HT1080 (cell line): ENCODE measurements at places on chromosomes 5 and 9. TPM values are rescaled to one million over a fixed set of nuclear protein-coding genes. Genes with fewer than 3 reads are reported as not detected.

DNA sequence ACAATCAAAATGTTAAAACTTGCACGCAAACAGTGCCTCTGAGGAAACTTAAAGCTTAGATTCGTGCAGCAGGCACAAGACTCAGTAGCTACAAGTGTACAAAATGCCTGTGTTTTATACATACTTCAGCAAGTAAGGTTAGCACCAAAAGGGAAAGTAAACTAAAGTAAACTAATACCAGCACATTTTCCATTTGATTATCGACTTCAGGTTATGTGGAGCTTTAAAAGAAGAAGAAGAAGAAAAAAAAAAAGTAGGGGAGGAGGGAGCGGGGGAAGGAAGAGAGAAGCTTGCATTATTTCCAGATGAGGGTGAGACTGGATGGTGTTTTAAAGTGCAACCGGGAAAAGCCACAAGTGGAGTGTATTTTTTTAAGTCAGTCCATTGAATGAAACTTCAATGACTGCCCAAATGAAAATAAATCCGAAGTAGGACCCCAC, 596 bp upstream of the ADAMTS6 start:
- DNase-seq = peak; percentile 43

GRCh38 chr5:117435203-117435602, 860.6 kb upstream of the SEMA6A start:
- no peak for DNase-seq

- no peak for DNase-seq
Measured at GRCh38 chr5:966345-966710, 42.3 kb upstream of the NKD2 start.

- DNase-seq = no peak
Measured at GRCh38 chr5:67588389-67588788, 391.8 kb upstream of the CD180 start.

GRCh38 chr9:36839131-36839885, 194.8 kb downstream of the PAX5 start:
- no peak for DNase-seq

- DNase-seq = no peak
Measured at GRCh38 chr5:34415559-34416198, 240.4 kb upstream of the RAI14 start.

- peak; percentile 40 for DNase-seq
Measured at GRCh38 chr5:55633574-55634208, 78.4 kb downstream of the SLC38A9 start.

GRCh38 chr9:6090277-6091210, 75.1 kb upstream of the RANBP6 start:
- DNase-seq = no peak

GRCh38 chr5:10046676-10047075, 203.0 kb downstream of the ATPSCKMT start:
- peak; percentile 59 for DNase-seq

GRCh38 chr5:306011-306805, 15.3 kb upstream of the AHRR start:
- no peak for DNase-seq

- no peak for DNase-seq
Measured at GRCh38 chr5:64794053-64794770, 25.5 kb downstream of the CWC27 start.

DNA sequence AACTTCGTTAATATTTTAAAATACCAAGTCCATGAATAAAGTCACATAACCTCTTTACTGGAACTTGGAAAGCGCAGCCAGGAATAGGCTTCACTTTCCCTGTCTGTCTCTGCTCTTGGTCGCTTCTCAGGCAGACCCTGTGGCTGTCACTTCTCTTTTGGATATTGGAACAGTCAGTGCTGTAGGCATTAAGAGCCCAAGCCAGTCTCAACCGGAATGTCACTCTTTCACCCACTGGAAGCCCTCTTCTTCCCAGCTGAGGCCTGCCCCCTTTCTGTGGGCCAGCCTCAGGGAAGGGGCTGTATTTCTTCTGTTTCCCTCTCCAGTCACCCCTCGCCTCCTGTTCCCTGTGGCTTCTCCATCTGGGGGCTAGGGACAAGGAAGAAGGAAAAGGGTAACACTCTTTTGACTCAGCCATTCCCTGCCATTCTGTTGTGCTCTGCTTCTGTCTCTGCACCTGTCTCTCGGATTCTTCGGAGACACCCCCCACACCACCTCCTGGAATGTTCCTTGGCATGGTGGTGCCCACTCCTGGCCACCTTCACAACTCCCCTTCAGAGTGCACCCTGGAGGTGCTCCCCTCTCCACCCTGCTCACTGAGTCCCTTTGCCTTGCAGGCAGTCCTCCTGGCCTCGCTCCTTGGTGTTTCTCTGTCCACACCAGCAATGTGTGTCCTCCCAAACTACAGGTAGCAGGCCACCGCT, 103.4 kb downstream of the TRIO start:
- DNase-seq = no peak

- no peak for DNase-seq
Measured at GRCh38 chr9:112846528-112847488, 43.9 kb downstream of the SLC46A2 start.

GRCh38 chr9:73597039-73597438, 445.4 kb downstream of the ANXA1 start:
- DNase-seq = no peak

GRCh38 chr9:107390279-107390678, 99.3 kb downstream of the KLF4 start:
- no peak for DNase-seq

GRCh38 chr9:93081081-93081529, 14.9 kb upstream of the CARD19 start:
- DNase-seq = no peak

DNA sequence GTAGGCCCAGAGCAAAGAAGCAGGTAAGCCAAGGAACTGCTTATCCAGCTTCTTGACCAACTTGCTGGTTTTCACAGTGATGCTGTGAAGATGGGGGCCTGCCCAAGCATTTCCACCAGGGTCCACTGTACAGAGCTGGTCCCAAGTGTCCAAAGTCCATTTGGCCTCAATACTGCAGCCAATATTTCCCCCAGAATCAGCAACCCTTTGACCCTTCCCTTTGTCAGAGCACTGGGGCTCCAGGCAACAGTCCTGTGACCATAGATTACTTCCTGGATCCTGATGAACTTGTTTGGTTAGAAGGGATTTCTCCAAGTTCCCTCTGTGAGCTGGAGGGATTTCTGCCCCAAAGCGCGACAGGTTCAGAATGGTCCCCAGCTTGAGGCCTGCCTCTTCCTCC, 26.3 kb downstream of the FAXDC2 start:
- no peak for DNase-seq

DNA sequence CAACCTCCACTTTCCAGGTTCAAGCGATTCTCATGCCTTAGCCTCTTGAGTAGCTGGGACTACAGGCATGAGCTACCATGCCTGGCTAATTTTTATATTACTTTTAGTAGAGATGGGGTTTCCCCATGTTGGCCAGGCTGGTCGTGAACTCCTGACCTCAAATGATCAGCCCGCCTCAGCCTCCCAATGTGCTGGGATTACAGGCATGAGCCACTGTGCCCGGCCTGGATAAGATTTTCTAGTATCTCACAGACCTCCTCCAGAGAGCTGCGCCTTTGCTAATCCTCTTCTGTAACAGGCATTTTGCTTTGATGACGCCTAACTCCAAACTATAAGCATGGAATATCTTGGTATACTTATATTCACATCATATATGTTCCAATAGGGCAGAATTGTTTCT, 99.4 kb downstream of the FSTL4 start:
- no peak for DNase-seq

DNA sequence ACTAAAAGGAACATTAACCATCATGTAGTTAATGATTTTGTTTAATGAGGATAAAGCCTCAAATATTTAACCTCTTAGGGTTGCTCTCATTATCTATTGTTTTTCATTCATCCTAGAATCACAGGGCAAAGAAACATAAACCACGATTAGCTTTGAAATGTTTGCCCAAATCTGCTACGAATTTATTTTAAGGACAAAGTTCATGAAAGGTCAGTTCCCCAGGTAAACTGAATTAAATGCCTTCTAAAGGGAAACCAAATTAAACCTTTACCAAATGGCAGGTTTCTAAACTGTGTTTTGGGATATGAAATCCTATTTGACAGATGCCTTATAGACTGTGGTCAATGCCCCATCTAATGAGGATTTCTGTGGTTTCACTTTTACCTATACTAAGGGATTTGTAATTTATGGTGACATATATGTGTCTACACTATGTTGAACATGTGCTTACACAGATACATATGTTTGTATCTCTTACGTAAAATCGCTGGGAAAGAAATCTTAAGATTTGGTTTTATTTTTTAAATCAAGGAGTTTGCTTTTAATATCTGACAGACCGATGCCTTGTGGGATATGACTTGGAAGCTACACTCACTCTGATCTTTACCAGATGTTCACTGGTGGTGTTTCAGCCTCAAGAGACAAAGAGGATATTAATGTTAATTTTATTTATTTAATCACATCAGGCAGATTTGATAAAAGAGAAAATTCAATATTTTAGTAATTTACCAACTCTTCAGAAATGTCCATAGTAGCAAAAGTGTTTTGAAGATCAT, 188.4 kb downstream of the GLIS3 start:
- DNase-seq = peak; percentile 7

DNA sequence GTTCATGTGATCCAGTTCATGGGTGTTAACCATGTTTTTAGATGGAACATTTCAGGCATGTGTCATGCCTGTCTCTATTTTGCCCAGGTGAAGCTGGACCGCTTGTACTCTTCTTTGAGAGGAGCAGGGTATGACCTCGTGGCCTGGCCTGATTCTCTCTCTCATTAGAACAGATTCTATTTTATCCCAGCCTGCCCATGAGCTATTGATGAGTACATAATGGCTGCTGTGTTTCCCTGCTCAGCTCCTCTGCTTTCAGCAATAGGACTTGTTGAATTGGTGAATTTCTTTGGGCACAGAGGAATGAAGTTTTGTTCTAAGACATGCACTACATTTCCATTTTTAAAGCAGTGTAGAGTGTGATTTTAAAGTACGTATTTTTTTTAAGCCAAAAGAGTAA, 86.2 kb downstream of the HACD4 start:
- DNase-seq = no peak

GCNT4 gene
- not detected in 2 replicates for total RNA-seq

OR1J4 gene
- not detected in 2 replicates for total RNA-seq

CD14 gene
- total RNA-seq = not detected in 2 replicates

ZNF782 gene
- 3.3 and 3.9 TPM in 2 replicates for total RNA-seq

FOXD4 gene
- total RNA-seq = 1.1 and 1.2 TPM in 2 replicates

SLC1A1 gene
- total RNA-seq = 0.10 and 0.13 TPM in 2 replicates

PRR16 gene
- 0.77 and 2.1 TPM in 2 replicates for total RNA-seq

SKP2 gene
- total RNA-seq = 80.6 and 84.1 TPM in 2 replicates
